Psoas muscle (tissue), 8 donors: ENCODE measurements at places on chromosomes 13 and 19. TPM values are rescaled to one million over a fixed set of nuclear protein-coding genes. Genes with fewer than 3 reads are reported as not detected.

DNA sequence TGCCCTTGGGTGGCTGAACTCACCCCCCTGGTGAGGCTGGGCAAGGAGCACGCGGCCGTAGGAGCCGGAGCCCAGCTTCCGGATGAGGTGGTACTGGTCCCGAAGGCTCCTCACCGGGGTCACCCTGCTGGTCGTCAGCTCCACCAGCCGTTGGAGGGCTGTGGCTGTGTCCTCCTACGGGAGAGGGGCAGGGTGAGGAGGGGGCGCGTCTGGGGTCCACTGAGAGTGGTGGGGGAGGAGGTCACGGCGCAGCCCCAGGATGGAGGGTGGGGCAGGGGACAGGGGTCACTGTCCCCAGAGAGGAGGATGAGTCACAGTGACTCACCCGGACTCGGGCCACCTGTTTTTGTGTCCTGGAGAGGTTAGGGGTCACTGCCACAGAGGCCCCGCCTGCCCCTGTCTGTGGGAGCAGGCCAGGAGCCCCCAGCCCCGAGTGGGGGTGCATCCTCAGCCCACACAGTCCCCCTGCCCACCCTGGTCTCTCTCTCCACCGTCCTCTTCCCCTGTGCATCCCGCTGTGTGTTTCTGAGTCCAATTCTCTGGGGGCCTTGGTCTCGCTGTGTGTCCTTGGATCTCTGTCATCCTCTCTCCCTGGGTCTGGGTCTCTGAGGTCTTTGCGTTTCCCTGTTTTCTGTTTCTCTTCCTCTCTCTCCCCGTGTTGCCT is 435 bp downstream of the SBK3 start:
- DNase-seq = no peak

The SULT2B1 gene
- polyA plus RNA-seq = 0.06 TPM

- DNase-seq = no peak
Measured at GRCh38 chr19:35375505-35376307, 4.8 kb downstream of the GPR42 start.

DNA sequence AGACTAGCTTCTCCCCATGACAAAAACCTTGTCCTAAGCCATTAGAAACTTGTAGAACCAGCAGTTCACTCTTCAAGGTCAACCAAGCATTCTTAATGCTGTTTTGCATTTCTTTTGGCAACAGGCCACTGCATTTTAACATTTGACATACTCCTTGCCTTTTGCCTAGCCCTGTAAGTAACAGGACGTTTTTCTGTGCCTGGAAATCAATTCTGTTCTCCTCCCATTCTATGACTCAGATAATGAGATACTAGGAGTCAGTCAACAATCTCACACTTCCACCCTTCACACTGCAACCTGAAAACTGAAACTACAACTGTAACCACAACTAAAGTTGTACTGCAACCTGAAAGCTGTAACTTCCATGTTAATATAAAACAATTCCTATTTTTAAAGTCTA is 268.7 kb downstream of the MZT1 start:
- DNase-seq = no peak

The URAD gene
- polyA plus RNA-seq = not detected

- DNase-seq = no peak
Measured at GRCh38 chr19:7994114-7994513, 11.3 kb downstream of the ELAVL1 start.

DNA sequence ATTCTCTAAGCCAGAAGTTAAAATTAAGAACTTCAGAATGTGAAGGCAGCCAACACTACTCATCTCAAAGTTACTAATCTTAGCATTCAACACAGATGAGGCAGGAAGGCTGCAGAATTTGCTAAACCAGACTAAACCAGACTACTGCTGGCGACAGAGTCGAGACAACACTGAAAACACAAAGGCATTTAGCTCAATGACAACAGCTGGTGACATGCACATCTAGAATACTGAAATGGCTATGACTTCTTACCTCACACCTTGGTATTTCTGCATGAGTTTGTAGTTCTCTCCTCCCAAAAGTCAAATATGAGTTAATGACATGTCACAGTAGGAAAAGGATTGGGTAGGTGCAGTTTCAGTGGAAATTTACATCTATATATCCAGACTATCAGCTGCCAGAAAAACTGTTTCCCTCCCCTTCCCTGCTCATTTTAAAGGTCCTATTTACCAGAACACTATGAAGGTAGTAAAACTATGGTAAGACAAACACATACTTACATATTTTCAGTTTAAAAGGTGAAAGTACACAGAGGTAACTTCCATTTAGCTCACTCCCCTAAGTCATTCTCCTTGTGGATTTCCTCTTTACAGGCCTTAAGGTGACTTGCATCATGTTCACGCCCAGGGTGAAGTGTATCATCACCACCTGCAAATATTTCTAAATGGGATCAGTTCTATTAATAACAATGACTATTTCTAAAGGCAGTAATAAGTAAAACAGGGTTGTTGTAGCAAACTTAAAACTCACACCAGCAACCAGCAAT is 21.4 kb downstream of the FOXO1 start:
- no peak for DNase-seq

DNA sequence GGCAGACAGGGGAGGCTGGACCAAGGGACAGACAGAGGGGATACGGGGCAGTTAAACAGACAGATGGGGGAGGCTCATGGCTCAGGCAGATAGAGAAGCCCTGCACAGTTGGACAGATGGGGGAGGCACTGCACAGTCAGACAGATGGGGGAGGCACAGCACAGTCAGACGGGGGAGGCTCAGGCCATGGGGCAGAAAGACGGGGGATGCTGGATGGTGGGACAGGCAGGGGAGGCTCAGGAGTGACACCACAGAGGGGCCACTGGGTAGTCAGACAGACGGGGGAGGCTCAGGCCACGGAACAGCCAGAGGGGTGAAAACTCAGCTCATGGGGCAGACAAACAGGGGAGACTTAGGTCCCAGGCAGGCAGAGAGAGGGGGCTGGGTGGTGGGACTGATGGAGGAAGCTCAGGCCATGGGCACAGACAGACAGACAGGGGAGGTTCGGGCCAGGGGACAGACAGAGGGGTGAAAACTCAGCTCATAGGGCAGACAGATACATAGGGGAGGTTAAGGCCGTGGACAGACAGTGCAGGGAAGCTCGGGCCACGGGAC is 886 bp downstream of the MFSD12 start:
- no peak for DNase-seq

DNA sequence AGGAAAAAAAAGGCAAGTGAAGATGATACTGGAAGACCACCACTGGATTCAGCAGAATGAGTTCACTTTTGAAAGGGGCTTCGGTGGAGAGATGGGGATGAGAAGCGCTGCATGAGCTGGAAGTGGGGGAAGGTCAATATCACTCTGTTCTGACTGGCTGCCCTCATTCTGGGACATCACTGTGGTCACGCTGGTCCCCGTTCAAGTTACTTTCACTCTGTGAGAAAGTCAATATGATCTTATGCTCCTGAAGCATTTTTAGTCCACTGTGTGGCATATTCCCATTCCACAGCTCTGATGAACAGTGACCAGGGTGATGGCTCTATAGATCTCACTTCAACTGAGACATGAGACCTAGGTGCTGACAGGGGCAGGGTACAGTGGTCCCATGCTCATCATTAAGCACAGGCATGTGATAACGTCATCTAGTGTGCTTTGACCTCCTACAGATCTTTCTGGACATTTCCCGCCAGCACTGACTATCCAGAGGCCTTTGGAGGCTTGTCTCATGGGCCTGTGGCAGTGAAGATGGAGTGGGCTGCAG is 40.2 kb upstream of the GPR183 start:
- DNase-seq = no peak

DNA sequence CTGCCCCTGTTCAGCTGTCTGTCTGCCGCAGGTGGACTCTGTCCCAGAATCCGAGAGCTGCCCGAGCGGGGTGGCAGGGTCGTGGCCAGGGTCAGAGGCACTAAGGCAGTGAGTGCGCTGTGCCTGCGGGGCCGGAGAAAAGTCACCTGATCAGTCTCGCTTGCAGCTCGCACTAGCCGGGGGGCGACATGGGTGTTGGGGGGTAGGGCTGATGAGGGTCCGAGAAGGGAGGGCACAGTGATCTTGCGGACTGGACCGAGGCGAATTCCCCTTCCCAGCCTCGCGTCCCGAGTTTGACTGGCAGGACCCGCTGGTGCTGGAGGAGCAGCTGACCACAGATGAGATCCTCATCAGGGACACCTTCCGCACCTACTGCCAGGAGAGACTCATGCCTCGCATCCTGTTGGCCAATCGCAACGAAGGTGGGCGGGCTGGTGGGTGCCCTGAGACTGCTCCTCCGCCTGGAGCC is 627 bp downstream of the GCDH start:
- no peak for DNase-seq

The AP1M1 gene
- 57.7 TPM for polyA plus RNA-seq

The ARHGEF7 gene
- 22.3 TPM for polyA plus RNA-seq

GRCh38 chr13:28047757-28048388 is 52.5 kb downstream of the FLT3 start:
- DNase-seq = no peak

DNA sequence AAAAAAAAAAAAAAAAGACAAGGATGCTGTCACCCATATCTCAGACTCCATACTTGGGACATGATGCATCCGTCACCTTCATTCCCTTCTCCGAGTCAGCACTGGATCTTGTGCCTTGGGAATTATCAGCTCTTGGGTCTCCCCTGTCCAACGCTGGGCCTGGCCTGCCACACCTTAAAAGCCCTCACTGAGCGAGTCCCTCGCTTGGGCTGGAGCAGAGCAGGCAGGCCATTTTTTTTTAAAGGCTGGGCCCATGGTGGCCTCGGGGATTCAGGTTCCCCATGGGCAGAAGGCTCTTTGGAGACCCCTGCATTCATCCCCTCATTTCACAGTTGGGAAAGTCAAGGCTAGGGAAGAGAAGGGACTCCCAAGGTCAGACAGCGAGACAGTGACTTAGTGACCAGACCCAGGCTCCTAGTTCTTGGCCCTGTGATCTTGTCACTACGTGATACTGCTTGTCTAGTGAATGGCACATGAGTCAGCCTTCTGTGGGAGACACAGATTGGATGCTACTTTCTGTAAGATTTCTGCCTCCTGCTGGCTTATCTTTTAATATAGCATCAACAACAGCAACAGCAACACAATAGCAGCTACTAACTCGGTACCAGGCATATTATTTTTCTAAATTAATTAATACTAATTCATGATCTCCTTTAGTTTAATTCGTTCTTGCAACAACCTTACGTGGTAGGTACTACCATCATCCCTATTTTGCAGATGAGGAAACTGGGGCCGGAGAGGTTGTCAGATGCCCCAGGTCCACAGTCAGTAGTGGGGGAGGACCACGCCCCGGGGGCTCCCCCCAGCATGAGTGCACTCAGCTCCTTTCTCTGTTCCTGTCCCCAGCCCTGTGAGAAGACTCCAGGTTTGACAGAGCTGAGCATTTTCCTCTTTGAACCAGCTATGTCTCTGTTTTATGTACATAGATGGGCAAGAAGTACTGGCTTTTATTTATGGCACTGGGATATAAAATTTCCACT is 27.4 kb upstream of the ZNF536 start:
- no peak for DNase-seq

DNA sequence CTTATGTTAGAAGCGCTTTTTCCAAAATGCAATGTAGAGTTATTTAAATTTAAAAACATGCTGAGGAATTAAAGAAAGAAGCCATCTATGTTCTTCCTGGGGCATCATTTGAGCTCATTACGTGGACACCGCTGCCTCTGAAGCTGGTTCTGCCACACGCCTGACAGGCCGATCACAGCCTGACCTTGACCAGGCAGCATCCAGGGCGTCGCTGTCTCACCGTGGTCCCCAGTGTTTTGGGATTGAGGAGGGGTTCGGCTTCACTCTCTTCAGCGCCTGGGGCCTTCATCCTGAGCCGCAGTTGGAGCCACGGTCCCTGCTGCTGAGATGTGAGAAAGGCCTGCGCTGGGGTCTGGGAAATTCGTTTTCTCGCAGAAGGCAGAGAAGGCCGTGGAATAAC is 64.0 kb downstream of the ATP11A start:
- DNase-seq = no peak

The ZNF415 gene
- polyA plus RNA-seq = 3.9 TPM

The PSG1 gene
- not detected for polyA plus RNA-seq

The LSR gene
- polyA plus RNA-seq = 4.4 TPM

DNA sequence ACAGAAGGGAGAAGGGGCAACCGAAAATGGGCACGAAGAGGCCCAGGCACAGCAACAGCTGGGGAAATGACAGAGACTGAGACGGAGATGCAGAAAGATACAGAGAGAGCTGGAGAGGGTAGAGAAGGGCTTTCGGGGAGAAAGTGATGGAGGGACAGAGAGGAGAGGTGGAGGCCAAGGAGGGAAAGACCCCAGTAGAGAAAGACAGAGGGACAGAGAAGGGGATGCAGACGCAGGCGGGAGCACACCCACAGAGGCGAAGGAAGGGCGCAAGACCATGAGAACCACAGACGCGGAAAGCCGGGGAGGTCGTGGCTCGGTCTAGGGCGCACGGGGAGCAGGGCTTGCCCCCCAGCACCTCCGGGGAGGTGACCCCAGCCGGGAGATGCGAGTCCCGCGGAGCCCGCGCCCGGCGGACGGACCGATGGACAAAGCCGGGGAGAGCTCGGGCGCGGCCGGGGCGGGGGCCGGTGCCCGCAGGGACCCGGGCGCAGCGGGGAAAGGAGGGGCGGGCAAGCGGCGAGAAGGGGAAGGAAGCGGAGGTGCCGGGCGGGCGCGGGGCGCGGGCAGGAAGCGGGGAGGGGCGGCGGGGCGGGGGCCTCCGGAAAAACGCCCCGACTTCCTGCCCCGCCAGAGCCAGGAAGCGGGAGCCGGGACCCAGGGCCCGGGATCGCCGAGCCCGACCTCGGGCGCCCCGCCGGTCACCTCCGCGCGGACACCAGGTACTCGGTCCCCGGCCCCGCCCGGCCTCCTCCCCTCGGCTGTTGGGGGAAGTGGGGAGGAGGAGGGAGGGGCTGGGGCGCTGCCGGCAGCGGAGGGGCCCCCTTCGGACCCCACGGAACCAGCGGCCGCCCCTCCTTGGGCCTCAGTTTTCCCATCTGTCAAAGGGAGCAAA is at the start of gene ARHGEF1:
Gene ARHGEF1 (plus strand): TSS at position 617 of the 895 bp plus-strand sequence. CDS start 4,899 bp downstream, outside the sequence.
- DNase-seq = peak; percentile 68

The RFXAP gene
- 2.1 TPM for polyA plus RNA-seq

DNA sequence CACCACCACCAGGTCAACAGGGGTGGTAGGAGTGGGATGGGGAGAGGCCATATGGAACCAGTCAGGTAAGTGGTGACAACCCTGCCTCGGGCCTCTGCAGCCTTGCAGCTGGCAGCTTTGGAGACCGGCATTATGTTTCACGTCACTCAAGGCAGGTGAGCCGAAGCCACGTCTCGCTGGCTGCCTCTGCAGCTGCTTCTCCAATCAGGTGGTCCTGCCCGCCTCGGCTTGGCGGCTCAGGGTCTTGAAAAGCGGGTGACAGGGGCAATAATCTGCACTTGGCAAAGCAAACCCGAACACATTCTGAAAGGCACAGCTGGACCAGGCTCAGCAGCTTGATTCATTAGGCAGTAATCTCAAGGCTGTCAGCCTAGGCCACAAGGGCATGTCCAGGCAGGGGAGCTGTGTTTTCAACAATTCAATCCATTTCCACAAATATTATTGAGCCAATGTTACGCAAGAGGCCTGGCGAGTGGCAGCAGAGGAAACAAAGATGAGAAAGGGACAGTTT is 77.4 kb upstream of the PCDH8 start:
- DNase-seq = no peak
